ENCODE measurements at places on chromosomes 12 and 14.

GRCh38 chr12:43571885-43572284 is 19.9 kb upstream of the ADAMTS20 start:
- no peak for DNase-seq

- no peak for DNase-seq
These were observed 131.2 kb downstream of the AKAP6 start for GRCh38 chr14:32460267-32460666.

GRCh38 chr14:22433069-22433468 is 156.0 kb downstream of the DAD1 start:
- DNase-seq = no peak

- DNase-seq = no peak
These were observed 62.6 kb downstream of the DIO3 start for GRCh38 chr14:101623685-101624444.

DNA sequence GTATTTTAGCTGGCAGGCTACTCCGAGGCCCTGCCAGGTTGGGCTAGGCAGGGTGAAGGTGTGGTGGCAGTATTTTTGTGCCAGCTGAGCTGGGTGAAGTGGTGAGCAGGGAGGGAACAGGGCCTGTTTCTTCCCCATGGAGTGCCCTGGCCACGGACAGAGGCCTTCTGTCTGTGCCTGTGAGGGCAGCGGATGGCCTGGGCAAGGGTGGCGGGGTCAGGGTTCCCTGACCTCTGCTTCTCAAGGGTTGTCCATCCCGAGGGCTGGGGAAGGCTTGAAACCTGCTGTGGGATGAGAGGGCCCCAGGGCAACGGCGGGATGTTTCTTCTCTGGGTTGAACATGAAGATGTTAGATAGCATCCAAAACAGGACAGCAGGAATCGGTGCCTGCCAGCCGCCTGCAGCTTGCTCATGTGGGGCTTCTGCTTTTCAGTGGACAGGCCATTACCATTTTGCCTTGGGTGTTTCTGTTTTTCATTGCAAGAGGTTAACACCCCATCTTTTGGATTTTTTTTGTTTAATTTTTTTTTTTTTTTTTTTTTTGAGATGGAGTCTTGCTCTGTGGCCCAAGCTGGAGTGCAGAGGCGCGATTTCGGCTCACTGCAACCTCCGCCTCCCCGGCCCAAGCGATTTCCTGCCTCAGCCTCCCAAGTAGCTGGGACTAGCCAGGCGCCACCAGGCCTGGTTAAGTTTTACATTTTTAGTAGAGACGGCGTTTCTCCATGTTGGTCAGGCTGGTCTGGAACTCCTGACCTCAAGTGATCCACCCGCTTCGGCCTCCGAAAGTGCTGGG is 3.3 kb downstream of the MTA1 start:
- DNase-seq = no peak

DNA sequence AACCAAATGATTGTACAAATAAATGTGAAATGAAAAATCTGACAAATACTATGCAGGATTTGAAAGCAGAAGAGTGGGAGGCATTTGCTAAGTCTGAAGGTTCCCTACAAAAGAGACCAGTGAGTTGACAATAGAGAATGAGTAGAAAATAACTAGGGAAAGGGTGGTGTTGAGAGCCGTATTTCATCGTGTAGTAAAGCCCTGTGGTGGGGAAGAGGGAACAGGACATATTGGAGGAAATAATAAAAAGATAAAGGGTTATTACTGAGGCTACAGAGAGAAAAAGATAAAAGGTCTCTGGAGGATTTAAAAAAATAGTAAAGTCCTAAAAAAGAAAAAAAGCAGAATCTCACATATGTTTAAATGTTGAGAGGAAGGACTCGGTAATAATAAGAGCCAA is 268.8 kb downstream of the DUSP6 start:
- DNase-seq = no peak

DNA sequence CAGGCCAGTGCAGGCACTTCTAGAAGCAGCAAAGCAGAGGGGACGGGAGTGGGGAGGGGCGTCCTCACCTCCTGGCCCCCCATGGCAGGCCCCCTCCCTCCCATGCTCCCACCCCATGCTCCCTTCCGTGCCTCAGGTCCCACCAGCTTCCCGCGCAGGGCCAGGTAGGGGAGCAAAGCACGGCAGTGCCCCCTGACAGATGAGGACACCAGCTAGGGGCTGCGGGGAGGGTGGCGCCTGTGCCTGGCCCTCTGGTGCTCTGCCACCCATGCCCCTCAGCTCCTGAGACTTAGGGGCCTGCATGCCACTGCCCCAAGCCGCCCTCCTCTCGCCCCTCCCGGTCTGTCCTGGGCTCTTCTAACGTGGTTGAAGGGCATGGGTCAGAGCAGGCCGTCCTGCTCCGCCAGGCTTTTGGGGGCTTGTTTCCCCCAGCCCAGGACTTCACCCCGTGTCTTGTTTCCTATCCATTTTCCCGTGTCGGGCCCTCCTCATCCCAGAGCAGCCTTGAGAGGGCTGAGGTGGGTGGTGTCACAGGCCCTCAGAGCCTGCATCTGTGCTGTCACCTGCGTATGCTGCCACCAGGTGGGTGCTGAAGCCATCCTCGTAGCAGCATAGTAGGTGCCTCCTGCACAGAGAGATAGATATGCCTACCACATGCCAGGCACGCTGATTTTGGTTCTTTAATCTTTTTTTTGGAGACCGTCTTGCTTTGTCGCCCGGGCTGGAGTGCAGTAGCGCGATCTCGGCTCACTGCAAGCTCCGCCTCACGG is 10.2 kb downstream of the TRMT61A start:
- no peak for DNase-seq

DNA sequence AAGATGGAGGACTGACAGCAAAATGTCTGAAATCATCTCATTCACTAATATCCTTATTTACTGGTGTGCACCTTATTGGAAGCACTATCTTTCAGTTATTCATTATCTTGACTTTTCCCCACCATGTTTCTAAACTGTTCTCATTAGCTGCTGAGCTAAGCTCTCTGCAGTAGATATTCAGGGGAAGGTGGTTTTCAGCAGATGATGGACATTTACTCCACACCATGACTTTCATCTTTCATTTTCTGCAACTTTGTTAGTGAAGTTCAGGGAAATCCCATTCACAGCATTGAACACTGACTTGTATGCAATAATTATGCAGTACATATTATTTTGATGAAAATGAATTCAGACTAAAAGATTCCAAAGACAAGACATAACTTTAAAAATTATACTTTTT is 373.6 kb upstream of the FLRT2 start:
- DNase-seq = no peak

DNA sequence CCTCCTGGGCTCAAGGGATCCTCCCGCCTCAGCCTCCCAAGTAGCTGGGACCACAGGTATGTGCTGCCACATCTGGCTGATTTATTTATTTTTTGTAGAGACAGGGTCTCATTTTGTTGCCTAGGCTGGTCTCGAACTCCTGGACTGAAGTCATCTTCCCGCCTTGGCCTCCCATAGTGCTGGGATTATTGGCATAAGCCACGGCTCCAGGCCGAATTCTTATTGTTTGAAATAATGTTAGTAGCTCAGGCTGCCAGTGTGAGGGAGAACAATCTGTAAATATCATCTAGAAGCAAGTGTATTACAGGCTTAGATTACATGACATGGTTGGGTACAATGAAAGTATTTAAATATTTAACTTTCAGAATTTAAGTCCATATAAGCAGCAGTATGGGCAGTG is 8.2 kb downstream of the ACTR6 start:
- no peak for DNase-seq

- no peak for DNase-seq
These were observed 22.0 kb downstream of the SMUG1 start for GRCh38 chr12:54166567-54167499.

- peak; percentile 51 for DNase-seq
These were observed 5.1 kb downstream of the CLMN start for GRCh38 chr14:95314609-95315008.

- no peak for DNase-seq
These were observed 55.5 kb downstream of the FGD4 start for GRCh38 chr12:32454866-32455265.

DNA sequence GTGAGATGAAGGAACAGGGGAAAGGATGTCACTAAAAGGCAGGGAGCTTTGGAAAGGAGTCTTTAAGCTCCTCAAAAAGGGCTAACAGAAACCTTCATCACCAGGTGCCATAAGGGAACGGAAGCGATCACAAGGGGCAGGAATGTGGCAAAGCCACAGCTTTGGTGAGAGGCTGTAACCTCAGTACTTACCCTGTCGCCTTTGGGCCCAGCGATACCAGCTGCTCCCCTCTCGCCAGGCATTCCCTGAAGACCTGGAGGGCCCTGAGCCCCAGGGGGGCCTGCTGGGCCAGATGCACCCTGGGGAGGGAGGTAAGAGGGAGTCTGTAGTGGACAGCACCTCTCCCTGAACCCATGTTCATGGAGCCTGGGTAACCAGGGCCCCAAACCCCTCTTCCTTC is 18.9 kb downstream of the TMEM106C start:
- no peak for DNase-seq

DNA sequence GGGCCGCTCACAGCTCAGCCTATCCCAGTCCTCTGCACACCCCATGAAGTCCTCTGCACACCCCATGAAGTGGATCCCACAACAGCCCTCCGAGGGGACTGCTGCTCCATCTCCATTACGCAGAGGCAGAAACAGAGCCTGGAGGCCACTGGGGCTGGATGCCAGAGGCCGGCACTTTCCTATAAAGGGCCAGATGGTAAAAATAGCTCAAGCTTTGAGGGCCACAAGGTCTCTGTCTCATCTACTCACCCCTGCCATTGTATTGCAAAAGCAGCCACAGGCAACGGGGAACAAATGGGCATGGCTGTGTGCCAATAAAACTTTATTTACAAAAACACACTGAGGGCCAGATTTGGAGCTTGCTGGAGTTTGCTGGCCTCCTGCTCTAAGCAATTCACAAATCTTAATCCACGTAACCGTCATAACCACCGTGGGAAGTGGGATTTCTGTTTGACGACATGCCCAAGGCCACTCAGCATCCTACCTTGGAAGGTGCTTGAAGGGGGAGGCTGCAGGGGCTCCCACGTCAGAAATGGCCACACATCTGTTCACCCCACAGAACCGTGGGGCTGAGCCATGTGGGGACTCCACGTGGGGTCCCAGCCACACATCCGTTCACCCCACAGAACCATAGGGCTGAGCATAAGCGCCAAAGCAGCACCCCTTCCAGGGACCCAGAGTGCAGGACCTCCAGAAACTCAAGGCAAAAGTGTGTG is 92.0 kb downstream of the NCOR2 start:
- DNase-seq = no peak

- no peak for DNase-seq
These were observed 11.0 kb upstream of the NCOR2 start for GRCh38 chr12:124578445-124578844.

GRCh38 chr14:78399316-78399889 is 229.2 kb downstream of the NRXN3 start:
- DNase-seq = peak; percentile 8

GRCh38 chr12:39587225-39587624 is 32.4 kb downstream of the ABCD2 start:
- no peak for DNase-seq

GRCh38 chr12:112584266-112584722 is 165.5 kb downstream of the PTPN11 start:
- DNase-seq = no peak

- DNase-seq = peak; percentile 76
These were observed 101.9 kb upstream of the SFSWAP start for GRCh38 chr12:131608740-131609690.
